HCT116 (cell line): ENCODE measurements at places on chromosomes 6 and 20. TPM values are rescaled to one million over a fixed set of nuclear protein-coding genes. Genes with fewer than 3 reads are reported as not detected.

The BANF2 gene
- total RNA-seq: not detected

The RIPPLY2 gene
- not detected for total RNA-seq

The PRSS16 gene
- total RNA-seq: 14.5 TPM

The PRR18 gene
- not detected for total RNA-seq

The TMEM244 gene
- not detected for total RNA-seq

The EEF1A2 gene
- total RNA-seq: 454 TPM

The C20orf141 gene
- total RNA-seq: not detected

The SIRPD gene
- not detected for total RNA-seq

The MRPS26 gene
- total RNA-seq: 84.3 TPM

The RGS17 gene
- total RNA-seq: 3.9 TPM

The ENPP3 gene
- 0.15 TPM for total RNA-seq

The ARFGEF2 gene
- 22.2 TPM for total RNA-seq

The PTCHD4 gene
- total RNA-seq: 1.1 TPM

The VGLL2 gene
- total RNA-seq: not detected

The SCGN gene
- not detected for total RNA-seq

The KCNK15 gene
- not detected for total RNA-seq

The PLN gene
- not detected for total RNA-seq

The STX11 gene
- total RNA-seq: 0.69 TPM

The FLRT3 gene
- 1.5 TPM for total RNA-seq

The MRAP2 gene
- total RNA-seq: 1.4 TPM

The NINL gene
- 7.2 TPM for total RNA-seq

The HTR1E gene
- total RNA-seq: not detected

The TRIM31 gene
- not detected for total RNA-seq

The C6orf132 gene
- total RNA-seq: 18.9 TPM

The SLC22A16 gene
- total RNA-seq: not detected

The PSORS1C2 gene
- total RNA-seq: not detected

The CRISP3 gene
- total RNA-seq: not detected

The CLPSL1 gene
- not detected for total RNA-seq

The RPS18 gene
- total RNA-seq: 4,062 TPM

The TOMM34 gene
- total RNA-seq: 51.7 TPM

The OOEP gene
- total RNA-seq: not detected

The SALL4 gene
- 1.9 TPM for total RNA-seq

The PET117 gene
- total RNA-seq: 22.3 TPM

The GDAP1L1 gene
- total RNA-seq: not detected

The SIRPA gene
- total RNA-seq: 15.3 TPM

The COL20A1 gene
- total RNA-seq: 0.34 TPM

The FOXQ1 gene
- 0.42 TPM for total RNA-seq

The MTG2 gene
- 43.3 TPM for total RNA-seq

The C6orf118 gene
- not detected for total RNA-seq

The GTSF1L gene
- total RNA-seq: not detected

The PAK5 gene
- not detected for total RNA-seq

The PCK1 gene
- 0.49 TPM for total RNA-seq

The HLA-G gene
- total RNA-seq: not detected

The CASP8AP2 gene
- 18.6 TPM for total RNA-seq
